Stimulated activated CD4-positive, alpha-beta T cell treated with anti-CD3 and anti-CD28 coated beads, Interleukin-4, amount 100 ng/mL, for 24 hours (primary cell): ENCODE measurements at places on chromosomes 2 and 18.

GRCh38 chr2:24984912-24985311, 13.2 kb upstream of the DNAJC27 start:
- no peak for DNase-seq

DNA sequence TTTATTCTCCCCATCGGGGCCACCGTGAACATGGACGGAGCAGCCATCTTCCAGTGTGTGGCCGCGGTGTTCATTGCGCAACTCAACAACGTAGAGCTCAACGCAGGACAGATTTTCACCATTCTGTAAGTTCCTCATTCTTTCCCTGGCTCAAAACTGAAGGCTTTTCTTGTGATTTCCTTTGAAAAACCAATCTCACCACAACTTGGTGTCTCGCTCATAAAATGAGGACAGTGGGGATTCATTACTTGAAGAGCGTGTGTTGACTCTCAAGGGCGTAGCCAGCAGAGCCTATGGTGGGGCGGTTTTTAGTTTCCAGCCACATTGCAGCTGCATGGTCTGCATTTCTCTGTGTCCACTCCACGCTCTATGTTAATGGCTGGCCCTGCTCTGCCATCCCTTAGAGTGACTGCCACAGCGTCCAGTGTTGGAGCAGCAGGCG, 29.0 kb downstream of the SLC1A4 start:
- DNase-seq = no peak

DNA sequence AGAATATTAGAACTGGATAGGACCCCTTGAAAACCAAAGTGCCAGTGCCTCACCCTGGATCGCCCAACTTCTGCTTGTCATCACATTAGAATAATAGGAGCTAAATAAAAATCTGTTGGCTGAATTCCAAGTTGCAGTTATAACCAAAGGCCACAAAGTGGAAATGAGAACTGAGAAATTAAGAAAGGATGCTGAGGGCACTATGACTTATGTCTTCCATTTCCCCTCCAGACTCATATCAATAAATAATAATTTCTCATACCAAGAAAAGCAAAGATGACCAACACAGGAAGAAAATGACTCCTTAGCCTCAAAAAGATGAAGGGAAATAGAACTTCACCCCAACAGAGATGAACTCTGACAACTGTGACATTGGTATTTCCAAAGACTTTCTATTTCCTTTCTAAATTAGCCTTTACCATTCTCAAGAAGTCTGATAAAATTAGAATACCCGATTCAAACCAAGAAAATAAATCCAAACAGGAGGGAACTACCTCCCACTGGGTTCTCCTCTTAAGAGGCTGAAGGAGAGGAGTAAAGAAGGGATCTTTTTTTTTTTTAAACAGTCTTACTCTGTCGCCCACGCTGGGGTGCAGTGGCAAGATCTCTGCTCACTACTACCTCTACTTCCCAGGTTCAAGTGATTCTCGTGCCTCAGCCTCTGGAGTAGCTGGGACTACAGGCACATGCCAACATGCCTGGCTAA, 46.5 kb upstream of the EPG5 start:
- DNase-seq = no peak

GRCh38 chr18:46678785-46679399, 21.9 kb upstream of the LOXHD1 start:
- DNase-seq = no peak

GRCh38 chr2:56687169-56687568, 503.4 kb downstream of the CCDC85A start:
- DNase-seq = no peak

DNA sequence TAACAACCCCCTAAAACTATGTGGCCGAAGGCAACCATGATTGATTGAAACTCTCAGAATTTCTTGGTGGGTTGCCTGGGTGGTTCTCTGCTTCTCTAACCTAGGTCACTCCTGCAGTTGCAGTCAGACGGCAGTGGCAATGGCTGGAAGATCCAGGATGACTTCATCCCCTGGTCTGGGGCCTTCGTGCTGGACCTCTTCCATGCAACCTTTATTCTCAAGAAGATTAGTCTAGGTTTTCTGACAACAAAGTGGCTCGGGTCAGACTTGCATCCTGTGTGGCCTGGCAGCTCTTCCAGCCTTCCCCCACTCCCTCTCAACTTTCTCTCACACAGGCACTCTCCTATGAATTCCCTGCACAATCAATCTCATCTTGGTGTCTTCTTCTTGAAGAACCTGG, 76.4 kb downstream of the METTL4 start:
- no peak for DNase-seq

DNA sequence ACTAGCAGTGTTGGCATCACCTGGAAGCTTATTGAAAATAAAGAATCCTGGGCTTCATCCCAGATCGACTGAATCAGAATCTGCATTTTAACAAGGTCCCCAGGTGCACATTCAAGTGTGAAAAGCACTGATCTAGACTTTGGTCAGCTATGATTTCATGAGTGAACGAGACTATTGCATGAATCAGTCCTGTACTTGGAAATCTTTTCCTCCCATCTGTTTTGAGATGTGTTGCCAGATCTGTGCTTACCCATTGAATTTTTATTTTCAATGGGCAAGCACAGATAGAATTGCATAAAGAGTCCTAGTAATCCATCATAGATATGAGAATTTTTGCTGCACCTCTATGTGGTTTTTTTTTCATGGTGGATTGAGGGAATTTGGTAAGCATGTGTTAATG, 64.0 kb downstream of the PMS1 start:
- DNase-seq = no peak

DNA sequence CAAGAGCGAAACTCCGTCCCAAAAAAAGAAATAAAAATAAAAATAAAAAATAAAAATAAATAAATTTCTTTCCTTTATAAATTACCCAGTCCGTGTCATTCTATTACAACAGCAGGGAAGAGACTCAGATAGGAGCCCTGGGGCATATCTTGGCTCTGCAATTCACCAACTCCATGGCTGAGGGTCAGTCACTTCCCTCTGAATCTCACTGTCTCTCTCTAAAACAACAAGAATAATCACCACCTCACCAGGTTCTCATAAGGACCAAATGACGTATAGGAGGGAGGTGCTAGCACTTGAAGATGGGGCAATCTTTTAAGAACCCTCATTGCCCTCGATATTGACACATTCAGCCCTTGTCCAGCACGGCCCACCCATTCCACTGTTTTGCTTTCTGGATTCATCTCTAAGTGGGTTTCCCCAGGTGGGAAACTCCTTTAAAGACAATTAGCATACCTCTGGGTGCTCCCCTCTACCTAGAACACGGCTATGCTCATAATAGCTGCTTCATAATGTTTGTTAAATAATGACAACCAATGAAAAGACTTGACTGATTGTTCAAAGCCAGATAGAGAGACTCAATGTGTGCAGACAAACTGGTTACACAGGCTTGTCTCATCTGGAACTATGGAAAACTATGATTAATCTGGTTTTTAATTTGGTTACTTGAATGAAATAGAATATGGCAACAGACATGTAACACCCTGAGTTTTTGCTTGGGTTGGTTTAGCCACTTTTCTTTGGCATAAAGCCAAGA, 15.1 kb downstream of the MYCN start:
- no peak for DNase-seq

- DNase-seq = no peak
These were observed 36.3 kb downstream of the CELF4 start for GRCh38 chr18:37529296-37529695.

GRCh38 chr2:40360652-40361051, 91.2 kb downstream of the SLC8A1 start:
- DNase-seq = no peak

DNA sequence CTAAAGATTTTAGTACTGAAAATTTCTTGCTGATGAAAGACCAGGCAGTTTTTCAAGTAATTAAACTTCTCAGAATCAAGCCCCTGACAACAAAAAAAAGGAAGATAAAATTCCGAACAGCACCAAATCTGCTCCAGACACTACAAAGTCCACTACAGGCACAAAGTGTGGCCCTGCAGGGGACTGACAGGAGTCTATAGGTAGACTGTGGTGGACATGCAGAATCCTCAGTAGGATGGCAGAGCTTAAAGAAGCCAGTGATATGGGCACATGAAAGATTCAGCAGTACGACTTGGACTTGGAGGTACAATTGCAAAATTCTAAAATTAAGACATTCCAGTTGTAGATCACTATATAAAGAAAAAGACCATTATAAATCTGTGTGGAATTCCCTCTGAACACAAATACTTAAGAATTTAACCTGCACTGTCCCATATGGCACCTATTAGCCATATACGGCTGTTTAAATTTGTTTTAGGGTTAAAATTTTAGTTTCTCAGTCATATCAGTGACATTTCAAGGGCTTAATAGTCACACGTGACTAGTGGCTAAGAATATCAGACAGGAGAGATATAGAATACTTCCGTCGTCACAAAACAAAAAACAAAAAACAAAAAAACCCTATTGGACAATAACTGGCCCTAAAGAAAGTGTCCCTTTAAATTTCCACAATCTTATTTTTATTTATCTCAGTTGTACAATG, 32.0 kb downstream of the SFT2D3 start:
- no peak for DNase-seq

GRCh38 chr2:227411320-227411989, 23.7 kb upstream of the SCYGR1 start:
- peak; percentile 79 for DNase-seq
